Naive thymus-derived CD8-positive, alpha-beta T cell (primary cell): ENCODE measurements at places on chromosomes 5 and 9. TPM values are rescaled to one million over a fixed set of nuclear protein-coding genes. Genes with fewer than 3 reads are reported as not detected.

MSANTD3 gene
- total RNA-seq = 11.8 TPM

ENTREP1 gene
- not detected for total RNA-seq

JAK2 gene
- total RNA-seq = 11.9 TPM

IFNA2 gene
- total RNA-seq = not detected

GRCh38 chr5:130747556-130747955 lies 417.5 kb downstream of the HINT1 start:
- H3K36me3 ChIP-seq = peaks cover 8% of the 10 kb centered on the region
- peaks cover 12% of the 10 kb centered on the region for H3K27me3 ChIP-seq
- no peaks in the 10 kb centered on the region for H3K4me1 ChIP-seq
- DNase-seq = no peak

GRCh38 chr5:90518661-90519060 lies 10.7 kb downstream of the LYSMD3 start:
- no peak overlapping the region for H3K27ac ChIP-seq
- DNase-seq = no peak
- H3K36me3 ChIP-seq = peaks cover 25% of the 10 kb centered on the region
- H3K4me3 ChIP-seq = no peak overlapping the region

DNA sequence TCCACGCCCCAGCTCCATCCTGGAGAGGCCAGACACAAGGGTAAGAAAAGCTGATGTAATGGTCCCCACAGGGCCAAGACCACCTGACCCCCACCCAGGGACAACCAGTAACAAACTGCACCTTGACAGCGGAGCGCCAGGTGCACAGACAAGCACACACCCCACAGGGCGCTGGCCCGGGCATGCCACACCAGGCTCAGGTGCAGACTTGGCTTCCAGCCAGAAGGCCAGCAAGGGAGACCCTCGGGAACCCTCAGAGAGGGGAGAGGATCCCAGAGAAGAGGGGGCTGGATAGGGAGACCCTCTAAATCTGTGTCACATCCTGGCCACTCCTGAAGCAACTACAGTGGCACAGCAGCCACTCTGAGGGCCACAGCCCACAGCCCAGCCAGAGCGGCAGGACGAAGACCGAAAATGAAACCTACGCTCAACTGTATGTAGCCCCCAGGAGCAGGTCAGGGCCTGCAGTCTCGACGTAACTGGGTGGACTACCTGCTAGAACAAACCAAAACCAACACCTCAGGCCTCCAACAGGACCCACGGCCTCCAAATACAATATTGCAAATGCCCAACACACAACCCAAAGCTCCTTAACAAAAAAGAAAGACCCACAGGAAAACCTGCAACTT lies 18.5 kb downstream of the CAMSAP1 start:
- H3K4me3 ChIP-seq = no peak overlapping the region
- peaks cover 84% of the 10 kb centered on the region for H3K4me1 ChIP-seq
- peak overlapping the region; percentile 98 for H3K27ac ChIP-seq
- no peaks in the 10 kb centered on the region for H3K36me3 ChIP-seq
- no peak for DNase-seq
- no peaks in the 10 kb centered on the region for H3K27me3 ChIP-seq
